ENCODE measurements at places on chromosomes 12 and 14.

DNA sequence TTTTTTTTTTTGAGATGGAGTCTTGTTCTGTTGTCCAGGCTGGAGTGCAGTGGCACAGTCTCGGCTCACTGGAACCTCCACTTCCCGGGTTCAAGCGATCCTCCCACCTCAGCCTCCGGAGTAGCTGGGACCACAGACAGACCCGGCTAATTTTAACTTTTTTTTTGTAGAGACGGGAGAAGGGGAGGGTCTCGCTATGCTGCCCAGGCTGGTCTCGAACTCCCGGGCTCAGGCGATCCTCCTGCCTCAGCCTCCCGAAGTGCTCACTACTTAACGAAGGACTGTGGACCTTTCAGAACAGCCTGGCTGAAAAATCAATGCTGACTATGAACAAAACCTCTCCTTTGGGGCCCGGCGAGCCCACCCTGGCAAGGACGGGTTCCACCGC is 10.9 kb downstream of the SLC6A12 start:
- DNase-seq, result no peak

DNA sequence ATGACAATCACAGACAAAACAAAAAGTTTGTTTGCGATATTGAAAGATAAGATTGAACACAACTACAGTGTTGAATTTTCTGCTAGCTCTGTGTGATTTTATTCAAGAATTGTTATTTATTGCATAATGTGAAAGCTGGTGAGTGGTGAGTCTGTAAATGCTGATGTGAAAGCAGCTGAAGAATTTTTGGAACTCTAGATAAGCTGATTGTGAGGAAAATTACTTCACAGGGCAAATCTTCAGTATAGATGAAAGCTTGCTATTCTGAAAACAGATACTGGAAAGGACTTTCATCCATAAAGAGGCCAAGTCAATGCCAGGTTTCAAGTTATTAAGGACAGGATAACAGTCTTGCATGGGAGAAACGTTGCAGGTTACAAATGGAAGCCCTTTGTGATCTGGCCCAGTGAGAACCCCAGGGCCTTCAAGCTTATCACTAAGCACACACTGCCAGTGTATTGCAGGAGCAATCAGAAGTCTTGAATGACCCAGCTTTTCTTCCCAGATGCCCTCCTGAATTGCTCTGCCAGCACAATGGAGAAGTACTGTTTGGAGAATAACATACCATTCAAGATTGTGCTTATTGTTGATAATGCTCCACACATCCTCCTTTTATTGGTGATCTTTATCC is 153.7 kb downstream of the PCNX1 start:
- DNase-seq, result no peak

GRCh38 chr14:31858868-31859267 is 218.2 kb upstream of the ARHGAP5 start:
- no peak for DNase-seq

DNA sequence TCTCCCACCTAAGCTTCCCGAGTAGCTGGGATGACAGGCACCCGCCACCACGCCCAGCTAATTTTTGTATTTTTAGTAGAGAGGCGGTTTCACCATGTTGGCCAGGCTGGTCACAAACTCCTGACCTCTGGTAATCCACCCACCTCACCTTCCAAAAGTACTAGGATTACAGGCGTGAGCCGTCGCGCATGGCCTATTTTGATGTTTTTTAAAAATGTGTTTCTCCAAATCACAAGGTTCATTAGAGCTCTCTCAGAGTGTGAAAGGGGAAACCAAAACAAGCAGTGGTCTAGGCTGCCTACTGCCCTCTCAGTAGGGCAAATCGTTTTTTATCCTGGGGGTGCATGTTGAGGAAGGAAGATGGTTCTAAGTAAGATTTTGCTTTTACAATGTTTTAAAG is 211.5 kb downstream of the PIK3C2G start:
- no peak for DNase-seq

DNA sequence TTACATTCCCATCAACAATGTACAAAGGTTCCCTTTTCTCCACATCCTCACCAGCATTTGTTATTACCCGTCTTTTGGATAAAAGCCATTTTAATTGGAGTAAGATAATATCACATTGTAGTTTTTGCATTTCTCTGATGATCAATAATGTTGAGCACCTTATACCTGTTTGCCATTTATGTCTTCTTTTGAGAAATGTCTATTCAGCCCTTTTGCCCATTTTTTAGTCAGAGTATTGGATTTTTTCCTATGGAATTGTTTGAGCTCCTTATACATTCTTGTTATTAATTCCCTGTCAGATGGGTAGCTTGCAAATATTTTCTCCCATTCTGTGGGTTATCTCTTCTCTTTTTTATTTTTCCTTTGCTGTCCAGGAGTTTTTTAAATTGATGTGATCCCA is 10.7 kb upstream of the OR8S1 start:
- no peak for DNase-seq

- no peak for DNase-seq
Observed at GRCh38 chr14:29918981-29919380, 8.7 kb downstream of the PRKD1 start.

GRCh38 chr14:67575684-67576083 is 24.4 kb downstream of the PIGH start:
- no peak for DNase-seq

GRCh38 chr12:112439769-112440168 is 21.0 kb downstream of the PTPN11 start:
- no peak for DNase-seq

DNA sequence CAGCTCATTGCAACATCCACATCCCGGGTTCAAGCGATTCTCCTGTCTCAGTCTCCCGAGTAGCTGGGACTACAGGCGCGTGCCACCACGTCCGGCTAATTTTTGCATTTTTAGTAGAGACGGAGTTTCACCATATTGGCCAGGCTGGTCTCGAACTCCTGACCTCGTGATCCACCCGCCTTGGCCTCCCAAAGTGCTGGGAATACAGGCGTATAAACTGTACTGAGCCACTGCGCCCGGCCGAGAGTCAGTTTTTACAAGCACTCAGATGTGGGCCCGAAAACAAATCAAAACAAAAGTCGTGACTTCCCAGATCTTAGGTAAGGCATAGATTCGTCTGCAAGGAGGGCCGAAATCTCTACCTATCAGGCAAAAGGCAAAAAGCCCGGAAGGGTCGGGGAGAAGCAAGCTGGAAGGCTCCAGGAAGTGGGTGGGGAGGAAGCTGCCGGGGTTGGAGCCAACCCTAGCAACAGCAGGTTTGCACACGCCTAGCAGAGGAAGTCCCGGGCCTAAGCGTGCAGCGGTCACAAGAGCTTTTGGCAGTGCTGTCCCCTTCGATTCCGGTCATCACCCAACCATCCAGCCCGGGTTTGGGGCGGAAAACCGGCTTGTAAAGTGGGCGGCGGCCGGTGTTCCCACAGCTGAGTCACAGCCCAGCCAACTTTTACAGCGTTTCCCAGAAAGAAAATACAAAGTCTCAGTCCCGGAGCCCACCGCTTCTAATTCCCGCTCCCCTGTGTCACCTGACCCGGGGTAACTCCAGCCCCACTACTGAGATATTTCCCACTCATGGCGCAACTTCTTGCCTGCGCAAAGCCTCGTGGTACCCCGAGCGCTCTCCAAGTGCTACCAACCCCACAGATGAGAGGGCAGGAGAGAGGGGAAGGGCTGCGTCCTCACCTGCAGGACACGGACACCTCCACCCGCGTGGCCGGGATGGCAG is 583 bp downstream of the CPNE8 start:
- DNase-seq, result peak; percentile 43

- no peak for DNase-seq
Observed at GRCh38 chr14:51185754-51186153, 54.3 kb upstream of the TMX1 start.

DNA sequence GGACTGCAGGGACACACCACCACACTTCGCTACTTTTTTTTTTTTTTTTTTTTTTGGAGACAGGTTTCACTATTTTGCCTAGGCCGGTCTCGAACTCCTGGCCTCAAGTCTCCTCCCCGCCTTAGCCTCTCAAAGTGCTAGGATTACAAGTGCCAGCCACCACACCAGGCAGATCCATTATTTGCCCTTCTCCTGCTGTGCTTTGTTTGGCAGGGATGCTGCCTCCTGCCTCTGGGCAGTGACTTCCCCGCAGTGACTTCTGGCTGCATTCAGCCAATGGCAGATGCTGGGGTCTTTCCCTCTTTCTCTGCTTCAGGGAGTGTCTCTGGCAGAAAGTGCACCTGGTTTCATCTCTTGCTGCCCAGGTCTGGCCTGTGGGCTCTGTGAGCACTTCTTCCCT is 6.7 kb upstream of the MORN3 start:
- DNase-seq, result no peak

DNA sequence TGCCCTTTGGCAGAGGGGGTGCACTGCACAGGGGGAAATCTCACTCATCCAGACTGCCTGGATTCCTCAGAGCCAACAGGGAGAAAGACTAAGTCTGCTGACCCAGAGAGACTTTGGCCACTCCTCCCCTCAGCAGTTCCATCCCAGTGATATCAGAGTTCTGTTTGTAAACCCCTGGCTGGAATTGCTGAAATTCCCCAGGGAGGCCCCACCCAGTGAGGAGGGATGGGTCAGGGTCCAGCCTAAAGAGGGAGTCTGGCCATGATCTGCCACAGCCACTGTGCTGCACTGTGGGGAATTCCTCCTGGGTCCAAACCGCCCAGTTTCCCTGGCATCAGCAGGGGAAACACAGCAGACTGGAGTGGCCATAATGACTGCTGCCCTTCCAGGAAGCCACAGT is 54.9 kb upstream of the USP15 start:
- no peak for DNase-seq

- DNase-seq, result no peak
Observed at GRCh38 chr14:90204516-90204915, 51.8 kb upstream of the PSMC1 start.

DNA sequence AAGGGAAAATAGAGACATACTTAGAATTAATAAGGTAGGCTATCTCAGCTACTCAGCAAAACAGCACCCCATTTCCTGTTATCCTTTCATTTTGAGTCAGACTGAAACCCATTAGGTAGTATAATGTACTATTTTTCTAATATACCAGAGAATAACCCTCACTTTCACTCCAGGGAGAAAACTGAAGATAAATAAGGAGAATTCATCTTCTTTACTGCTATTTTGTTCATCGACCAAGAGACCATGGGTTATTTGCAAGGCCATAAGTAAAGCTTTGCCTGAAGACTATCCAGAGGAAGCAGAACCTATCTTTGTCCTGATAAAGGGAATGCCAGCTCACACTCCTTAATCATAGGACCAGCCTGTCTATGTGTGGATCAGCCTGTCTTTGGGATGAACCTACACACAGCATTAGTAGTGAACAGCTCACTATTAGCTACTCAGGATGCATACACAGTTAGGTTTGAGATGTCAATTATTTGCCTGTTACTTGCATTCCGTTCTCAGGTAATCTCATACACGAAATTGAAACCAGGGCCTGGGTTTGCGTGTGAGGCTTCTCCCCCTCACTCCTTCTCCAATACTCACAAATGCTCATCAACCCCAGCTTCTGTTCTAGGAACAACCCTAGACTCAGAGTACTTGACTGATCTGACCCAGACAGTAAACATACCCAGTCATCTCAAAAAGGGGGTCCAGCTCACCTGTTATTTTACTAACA is 124.4 kb downstream of the DAD1 start:
- no peak for DNase-seq

DNA sequence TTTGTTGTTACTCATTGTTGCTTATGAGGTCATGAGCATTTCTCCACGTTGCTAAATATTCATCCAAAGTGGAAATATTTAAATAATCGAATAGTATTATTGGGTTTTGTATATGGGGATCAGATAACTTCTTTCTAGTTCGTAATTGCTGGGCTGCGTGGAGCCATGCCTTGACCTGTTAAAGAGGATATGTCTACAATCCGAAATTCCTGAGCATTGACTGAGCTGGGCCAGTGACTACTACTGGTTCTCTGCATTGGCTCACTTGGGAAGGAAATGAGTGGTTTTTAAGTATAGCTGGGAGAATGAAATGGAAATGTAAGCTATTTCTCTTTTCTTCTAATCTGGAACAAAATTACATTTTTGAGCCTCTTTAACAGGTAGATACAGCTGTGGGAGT is 163.2 kb downstream of the RPL10L start:
- no peak for DNase-seq

DNA sequence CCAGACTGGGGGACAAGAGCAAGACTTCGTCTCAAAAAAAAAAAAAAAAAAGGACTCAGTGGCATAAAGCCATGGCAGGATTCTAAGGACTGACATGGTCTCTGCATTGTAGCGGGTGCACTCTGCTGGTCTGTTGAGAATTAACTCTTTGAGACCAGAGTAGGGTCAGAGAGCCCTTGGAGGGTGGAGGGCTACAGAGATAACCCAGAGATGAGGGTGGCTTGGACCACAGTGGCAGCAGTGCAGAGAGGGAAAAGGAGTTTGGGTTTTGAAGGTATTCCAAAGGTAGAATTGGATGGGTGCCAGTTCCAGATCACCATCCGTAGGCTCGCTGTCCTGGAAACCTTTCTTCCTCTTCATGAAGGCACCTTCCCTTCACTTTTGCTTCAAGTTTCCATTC is 14.3 kb upstream of the DYNC1H1 start:
- DNase-seq, result no peak

DNA sequence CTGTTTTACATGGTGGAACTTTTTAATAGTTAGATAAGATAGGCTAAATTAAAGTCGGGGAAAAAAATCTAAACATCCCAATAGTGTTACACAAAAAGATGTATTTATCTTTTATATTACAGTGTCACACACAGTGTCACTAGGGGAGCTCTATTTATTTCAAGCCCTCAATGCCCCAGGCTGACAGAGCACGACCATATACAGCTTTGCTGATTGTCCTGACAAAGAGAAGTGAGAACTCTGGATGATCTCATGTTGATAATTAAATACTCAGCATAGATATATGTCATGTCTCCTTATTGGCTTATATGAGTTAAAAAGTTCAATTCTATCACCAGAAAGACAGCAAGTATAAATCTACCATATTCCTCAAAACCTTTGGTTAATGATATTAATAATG is 594.3 kb downstream of the LRFN5 start:
- DNase-seq, result no peak

DNA sequence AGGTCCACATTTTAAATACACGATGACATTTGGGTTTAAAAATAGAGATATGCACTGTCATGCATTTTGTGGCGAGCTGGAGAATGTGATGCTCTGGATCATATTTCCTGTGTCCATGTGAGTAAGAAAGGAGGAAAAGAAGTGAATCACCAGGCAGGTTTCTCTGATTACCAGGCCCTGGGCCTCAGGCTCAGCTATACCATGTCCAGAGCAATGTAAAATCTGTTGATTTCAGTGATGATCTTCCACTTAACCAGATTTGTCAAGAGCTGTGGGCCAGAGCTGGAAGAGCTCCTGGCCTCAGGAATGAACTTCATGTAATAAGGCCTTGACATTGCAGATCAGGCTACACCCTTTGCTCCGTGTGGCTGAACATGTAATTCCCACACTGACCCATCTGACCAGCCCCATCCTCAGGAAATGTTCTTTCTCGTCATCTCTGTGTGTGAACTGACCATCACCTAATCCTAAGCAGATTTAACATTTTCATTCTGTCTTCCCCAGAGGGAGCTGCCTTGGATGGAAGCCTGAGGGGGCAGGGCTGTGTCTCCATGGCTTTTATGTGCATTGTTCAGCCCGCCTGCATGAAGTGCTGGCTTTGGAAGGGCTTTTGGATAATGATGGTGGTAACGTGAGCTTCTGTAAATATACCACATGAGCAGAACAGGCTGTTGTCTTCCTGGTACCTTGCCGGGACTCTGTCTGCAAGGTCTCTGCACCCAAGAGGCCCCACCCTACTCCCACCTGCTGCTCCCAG is 54.5 kb downstream of the CRACR2A start:
- DNase-seq, result peak; percentile 22

- DNase-seq, result no peak
Observed at GRCh38 chr14:68671909-68672308, 121.0 kb downstream of the ZFP36L1 start.

Measured in frontal cortex (tissue), 4 donors.